Esophagus squamous epithelium (tissue), 5 donors: ENCODE measurements at places on chromosomes 12 and 14. TPM values are rescaled to one million over a fixed set of nuclear protein-coding genes. Genes with fewer than 3 reads are reported as not detected.

GRCh38 chr14:102333390-102333789, 13.8 kb downstream of the ZNF839 start:
- DNase-seq: no peak

DNA sequence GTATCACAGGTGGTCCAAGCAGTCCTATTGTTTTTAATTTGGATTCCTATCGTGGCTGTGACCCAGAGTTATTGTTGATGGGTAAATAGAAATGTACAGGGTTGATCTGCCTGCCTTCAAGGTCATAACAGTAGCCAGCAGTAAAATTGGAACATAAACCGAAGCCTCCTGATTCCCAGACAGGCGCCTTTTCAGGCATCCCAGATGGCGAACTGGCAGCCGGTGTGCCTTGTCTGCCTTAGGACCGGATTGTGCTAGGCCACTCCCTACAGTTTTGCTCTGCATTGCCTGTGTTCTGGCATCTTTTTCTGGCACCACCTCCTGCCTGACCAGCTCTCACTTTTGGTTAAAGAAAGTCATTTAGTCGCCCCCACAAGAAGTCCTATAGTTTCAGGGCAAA, 22.2 kb downstream of the TMEM117 start:
- no peak for DNase-seq

SDR9C7 gene
- 2.9 TPM for total RNA-seq

DNA sequence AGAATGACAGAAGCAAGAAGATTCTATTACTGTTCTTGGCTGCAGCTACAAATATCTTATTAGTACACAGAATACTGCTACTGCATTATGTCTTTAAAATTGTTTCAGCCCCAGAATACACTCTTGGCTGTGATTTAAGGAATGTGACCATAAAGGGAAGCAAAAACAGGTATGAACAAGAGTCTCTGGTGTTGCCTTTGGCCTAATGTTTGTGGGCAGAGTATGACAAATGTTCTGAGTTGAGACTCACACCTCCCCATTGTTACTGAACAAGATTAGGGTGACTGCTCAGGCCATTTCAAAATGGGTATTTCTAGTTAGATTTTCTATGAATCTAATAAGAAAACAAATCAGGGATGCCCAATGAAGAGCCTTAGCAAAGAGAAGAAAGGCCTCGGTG, 28.5 kb downstream of the TTC6 start:
- DNase-seq: no peak

LIN7A gene
- total RNA-seq: 0.49 TPM

- no peak for DNase-seq
Measured at GRCh38 chr12:51428256-51428655, 3.6 kb downstream of the SLC4A8 start.

DNA sequence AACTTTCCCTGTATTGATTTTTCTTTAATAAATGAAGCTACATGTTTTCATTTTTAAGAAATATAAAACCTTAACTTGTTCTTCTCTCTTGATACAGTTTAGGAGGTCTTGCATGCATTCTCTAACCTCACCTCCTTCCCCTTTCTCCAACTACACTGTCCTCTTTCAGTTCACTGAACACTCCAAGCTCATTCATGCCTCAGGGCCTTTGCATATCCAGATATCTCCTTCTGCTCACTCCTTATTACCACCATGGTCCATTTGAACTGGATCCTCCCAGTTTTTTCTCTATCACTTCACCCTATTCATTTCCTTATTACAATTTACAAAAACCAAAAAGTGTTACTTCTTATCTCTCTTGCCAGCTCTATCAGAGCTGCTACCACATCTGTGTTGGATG, 242.9 kb upstream of the PLEKHG7 start:
- DNase-seq: no peak
